ENCODE measurements at places on chromosomes 7 and 10.
A peak's percentile ranks its signal among the peaks of the same experiment; 100 is the strongest.

- no peak for DNase-seq
Measured at GRCh38 chr10:95742962-95743535, 12.9 kb upstream of the ENTPD1 start.

- no peak for DNase-seq
Measured at GRCh38 chr7:50480797-50481196, 30.6 kb upstream of the FIGNL1 start.

DNA sequence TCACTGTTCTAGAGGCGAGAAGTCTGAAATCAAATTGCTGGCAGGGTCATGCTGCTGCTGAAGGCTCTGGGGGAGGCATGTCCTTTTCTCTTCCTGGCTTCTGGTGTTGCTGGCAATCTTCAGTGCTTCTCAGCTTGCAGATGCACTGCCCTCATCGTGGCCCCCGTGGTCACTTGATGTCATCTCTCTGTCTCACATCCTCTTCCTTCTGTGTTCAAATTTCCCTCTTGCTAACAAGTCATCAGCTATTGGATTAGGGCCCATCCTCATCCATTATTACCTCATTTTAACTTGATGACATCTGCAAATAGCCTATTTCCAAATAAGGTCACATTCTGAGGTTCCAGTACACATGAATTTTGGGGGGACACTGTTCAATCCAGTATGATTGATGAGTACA, 36.6 kb upstream of the SRGN start:
- peak; percentile 66 for DNase-seq

DNA sequence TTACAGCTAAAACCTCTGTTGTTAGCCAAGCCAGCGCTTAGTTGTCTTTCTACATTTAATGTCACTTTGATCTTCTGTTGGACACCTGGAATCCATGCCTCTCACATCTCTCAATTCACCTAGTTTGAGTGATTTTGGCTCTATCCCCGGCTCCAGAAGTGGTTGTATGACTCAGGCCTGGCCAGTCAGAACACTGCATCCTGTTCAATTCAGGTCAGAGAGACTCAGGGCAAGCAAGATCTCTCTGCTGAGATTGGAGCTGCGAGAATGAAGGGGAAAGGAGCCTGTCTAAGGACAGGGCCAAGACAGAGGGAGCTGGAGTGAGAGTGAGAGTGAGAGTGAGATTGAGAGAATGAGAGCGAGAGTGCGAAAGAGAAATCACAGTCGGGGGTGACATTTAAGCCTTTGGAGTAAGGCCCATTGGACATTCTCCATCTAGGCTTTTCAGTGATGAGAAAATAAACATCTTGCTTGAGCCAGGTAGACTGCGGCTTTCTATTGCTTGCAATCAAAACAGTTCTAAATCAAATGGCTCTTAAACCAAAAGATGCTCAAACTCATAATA, 83.3 kb upstream of the DYNC1I1 start:
- no peak for DNase-seq

DNA sequence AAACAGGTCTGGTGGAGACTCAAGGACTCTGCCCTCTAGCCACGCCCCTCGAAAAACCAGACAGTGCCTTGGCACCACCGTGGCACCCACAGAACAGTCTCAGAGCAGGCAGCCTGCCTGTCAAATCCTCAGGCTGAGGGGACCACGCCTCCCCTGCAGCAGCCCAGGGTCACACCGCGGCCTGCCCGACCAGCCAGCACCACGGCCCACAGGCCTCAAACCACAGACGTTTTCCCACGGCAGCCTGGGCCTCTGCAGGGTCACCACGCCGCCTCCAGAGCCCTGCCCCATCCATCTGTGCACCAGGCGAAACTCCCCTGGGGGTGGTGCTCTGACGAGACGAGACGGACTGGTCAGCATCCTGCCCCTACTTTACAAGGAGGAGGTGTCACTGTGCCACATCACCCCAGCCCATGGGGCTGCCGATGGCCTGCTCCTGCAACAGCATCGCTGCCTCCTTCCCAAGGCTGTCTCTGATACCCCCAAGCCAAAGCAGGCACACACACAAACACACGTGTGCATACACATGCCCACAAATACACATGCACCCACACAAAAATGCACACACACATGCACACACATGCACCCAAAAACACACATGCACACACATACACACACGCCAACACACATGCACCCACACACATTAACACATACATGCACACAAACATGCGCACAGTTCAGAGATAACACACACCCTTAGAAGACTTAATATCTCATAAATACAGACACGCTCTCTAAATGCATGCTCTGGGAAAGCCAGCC, 24.6 kb downstream of the PAPOLB start:
- DNase-seq: no peak

DNA sequence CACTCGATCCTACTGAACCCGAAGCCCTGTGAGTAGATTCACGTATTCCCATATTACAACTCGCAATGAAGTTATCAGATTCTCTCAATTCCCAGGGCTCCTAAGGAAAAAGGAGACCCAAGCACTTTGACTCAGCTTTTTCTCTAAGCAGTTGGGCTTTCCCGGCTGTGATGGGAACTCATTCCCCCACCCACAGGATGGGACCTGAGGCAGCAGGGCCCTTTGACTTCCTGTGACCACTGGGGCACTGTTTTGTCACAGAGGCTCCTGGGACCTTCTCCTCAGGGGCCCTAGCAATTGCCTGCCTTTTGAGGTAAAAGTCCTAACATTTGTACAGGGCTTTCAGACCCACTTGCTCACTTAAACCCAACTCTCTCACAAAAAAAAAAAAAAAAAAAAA, 122.8 kb upstream of the PDLIM1 start:
- DNase-seq: no peak

GRCh38 chr10:5254488-5254887, 57.9 kb downstream of the AKR1C4 start:
- DNase-seq: no peak

- DNase-seq: no peak
Measured at GRCh38 chr7:505171-505570, 14.5 kb downstream of the PDGFA start.

DNA sequence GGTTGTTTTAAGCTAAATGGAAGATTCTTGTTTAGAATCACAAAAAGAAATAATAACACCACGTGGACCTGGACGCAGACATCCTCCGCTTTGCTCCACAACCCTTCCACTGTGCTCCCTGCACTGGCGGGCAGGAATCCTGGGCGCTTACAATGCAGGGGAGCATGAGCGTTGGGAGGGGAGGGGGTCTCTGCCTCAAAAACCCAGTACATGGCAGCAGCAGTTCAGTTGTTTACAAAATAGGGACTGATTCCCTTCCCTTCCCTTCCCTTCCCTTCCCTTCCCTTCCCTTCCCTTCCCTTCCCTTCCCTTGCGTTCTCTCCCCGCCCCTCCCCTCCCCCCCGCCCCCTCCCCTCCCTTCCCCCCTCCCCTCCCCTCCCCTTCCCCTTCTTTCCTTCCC, 169.6 kb upstream of the ITGB1 start:
- DNase-seq: no peak

DNA sequence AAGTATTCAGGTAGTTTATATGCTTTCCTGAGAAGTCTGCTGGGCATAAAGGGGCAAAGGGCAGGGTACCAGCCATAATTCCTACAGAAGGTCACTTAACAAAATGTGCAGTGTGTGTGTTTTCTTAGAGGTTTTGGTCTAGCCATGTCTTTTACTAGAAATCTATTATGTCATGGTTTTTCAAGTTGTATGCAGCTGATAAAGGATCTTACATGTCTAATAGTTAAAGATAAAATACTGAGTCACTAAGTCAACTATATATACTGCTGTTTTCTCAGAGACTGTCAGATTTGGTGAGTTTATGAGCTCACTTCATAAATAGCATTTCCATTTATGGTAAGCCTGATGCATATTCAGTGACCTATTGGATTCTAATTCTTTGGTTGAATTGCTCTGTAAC, 7.7 kb downstream of the CASP2 start:
- DNase-seq: no peak

DNA sequence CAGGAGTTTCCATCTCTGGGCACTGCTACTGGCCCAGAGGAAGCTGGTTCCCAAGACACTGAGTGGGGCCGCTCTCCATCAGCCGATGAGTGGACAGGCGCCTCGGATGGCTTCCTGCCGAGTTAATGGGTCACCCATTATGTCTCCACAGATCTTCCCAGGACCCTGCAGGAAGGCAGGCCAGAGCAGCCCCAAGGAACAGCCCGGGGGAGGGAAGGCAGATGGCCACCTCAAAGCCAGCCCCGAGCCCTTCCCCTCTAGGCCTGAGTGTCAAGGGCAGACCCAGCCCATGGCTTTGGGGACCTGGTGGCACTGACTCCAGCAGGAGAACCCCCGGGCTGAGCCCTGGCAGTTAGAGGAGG, 3.4 kb upstream of the LFNG start:
- no peak for DNase-seq

DNA sequence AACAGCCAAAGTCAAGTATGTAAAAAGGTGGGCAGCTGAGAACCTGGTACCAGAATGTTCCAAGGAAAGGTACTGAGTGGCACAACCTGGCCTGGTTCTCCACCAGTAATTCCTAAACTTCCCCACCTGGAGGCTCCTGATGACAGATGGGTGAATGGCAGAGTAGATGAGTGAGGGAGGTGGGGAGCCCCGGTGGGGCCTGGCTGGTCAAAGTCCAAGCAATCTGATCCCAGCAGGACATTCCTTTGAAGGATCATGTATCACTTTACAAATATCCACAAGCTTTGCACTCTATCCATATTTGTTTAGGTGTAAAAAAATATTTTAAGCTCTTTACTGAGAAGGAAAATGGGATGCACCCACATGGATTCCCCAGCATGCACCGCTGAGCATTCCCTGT, 250.2 kb downstream of the DPP6 start:
- no peak for DNase-seq

DNA sequence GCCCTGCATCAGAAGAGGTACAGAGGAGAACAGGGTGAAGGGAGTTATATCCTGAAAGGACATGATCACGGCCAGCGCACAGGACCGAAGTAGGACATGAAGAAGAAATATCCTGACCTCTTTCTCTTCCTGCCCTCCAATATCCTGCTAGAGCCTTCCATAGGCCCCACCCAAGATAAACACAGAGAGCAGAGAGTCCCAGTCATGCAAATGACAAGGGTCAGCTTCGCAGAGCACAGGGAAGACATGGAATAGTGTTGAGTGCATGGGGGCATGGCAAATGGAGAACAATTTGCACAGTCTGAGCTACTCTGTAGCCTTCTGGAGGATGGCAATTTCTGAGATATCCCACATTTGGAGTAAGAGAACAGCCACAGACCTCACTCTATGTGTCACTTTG, 371.4 kb downstream of the GRM8 start:
- no peak for DNase-seq

GRCh38 chr7:155228459-155228845, 69.2 kb upstream of the INSIG1 start:
- no peak for DNase-seq

DNA sequence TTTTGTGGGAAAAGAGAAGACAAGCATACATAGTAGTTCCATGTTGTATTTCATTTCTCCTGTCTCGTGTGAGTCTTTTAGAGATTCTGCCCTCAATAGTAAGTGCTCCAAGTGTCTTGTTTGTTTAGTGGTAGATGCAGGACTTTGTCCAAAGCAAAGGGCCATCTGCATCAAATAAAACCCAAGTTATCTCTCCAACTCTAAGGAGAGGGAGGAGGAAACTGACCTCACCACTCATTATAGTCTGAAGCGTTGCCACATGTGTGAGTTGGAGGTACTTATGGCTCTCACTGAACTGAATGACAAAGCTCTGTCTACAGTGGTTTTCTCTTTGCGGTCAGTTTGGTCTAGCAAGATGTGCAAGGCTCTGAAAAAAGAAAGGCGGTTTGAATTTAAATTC, 272.6 kb downstream of the DOCK4 start:
- DNase-seq: no peak

- DNase-seq: no peak
Measured at GRCh38 chr7:132044247-132044646, 487.8 kb upstream of the PODXL start.

DNA sequence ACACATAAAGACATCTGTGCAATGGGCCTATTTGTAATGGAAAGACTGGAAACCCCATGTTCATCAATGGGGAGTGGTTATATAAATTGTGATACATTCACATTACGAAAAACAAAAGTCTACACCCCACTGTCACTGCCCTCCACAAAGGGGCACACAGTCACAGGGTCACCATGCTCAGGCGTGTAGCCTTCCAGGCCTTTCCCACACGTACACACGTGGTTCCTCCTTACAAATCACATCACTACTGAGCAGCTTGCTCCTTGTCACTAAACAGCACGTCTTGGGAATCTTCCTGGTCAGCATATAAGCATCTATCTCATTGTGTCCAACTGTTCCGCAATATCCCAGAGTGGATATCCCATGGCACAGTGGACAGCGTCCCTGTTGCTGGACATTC, 163.1 kb downstream of the SLIT1 start:
- no peak for DNase-seq

DNA sequence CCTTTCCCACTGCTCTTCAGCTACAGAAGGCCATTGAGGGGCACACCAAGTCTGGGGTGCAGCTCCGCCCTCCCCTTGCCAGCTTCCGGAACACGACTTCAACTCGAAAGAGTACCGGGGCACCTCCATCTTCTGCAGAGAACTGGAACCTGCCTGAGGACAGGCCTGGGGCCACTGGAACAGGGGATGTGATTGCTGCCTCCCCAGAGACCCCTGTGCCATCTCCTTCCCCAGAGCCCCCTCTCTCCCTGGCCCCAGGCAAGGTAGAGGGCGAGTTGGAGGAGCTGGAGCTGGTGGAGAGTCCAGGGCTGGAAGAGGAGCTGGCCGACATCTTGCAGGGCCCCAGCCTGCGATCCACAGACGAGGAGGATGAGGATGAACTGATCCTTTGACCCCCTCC, 10.9 kb downstream of the FAM131B start:
- no peak for DNase-seq

DNA sequence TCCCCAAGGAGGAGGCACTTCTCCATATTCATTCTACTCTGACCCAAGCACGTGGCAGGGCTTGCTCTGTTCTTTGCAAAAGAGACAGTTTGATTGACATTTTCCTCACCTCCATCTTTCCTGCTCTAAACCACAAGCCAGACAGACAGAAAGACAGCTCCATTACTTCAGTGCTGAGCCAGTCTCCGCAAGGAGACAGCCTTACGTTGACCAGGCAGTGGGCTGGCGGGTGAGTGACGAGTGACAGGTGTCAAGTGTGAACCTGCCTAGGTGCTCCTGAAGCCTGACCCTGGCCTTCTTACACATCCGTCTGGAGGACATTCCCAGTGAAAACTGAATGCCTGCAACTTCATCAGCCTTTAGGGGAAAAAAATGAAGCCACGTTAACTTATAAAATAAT, 314.6 kb downstream of the TNS3 start:
- no peak for DNase-seq

GRCh38 chr7:119964788-119965542, 308.0 kb upstream of the KCND2 start:
- DNase-seq: no peak

DNA sequence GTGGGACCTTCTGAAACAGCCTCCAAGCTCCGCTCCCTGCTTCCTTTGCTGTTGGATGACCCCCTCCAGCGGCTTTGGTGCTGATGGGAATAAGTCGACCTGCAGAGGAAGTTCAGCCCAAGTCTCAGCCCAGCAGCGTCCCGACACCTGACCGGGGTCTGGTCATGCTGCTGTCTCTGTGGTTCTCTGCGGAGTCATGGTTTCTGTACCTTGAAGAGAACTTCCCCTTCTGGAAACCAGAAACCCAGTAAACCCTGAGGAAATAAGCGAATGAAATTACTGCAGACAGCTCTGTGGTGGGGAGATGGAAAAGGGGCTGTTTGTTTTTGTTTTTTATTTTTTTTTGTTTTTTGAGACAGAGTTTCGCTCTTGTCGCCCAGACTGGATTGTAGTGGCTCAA, 18.3 kb upstream of the ZNF12 start:
- DNase-seq: peak; percentile 79

GRCh38 chr10:78514459-78514858, 480.8 kb downstream of the RPS24 start:
- no peak for DNase-seq

GRCh38 chr7:131026297-131027000, 292.4 kb upstream of the KLF14 start:
- no peak for DNase-seq

All from GM20000 (cell line).